NCI-H1105 (cell line): ENCODE measurements at places on chromosomes 13 and 19.

GRCh38 chr19:30778961-30779715, 407.0 kb downstream of the ZNF536 start:
- no peak for DNase-seq

GRCh38 chr13:97506511-97506910, 72.5 kb downstream of the RAP2A start:
- no peak for DNase-seq

DNA sequence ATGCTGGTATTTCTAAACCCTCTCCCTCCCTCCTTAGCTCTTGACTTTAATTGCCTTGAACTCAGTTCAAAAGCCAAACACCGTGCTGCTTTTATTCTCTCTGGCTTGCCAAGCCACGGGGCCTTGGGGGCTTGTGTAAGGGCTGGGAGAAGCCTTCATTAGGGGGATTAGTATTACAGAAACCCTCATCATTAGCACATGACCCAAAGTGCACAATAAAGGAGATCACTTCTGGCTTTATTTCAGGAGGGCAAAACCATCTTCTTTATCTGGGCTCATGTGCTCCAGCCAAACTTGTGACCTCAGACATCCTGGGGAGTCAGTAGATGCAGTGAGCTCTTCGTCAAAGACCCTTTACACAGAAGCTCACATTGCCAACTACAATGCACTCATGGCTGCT, at the start of gene DCT:
TSS of gene DCT (minus strand) at position 67 of the 400 bp plus-strand sequence. CDS start 427 bp downstream, outside the sequence.
- peak; percentile 68 for DNase-seq

DNA sequence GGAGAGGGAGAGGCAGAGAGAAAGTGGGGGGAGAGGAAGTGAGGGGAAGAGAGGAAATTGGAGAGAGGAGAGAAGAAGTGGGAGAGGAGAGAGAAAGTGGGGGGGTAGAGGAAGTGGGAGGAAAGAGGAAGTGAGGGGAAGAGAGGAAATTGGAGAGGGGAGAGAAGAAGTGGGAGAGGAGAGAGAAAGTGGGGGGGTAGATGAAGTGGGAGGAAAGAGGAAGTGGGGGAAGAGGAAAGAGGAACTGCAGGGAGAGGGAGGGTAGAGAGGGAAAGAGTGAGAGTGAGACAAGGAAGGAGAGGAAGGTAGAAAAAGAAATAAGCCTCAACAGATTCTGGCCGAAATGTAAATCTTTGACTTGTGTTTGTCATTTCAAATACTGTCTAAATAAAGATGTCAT, 146.6 kb downstream of the KLF12 start:
- DNase-seq = no peak

GRCh38 chr19:3161453-3161852, 17.1 kb upstream of the S1PR4 start:
- DNase-seq = no peak

DNA sequence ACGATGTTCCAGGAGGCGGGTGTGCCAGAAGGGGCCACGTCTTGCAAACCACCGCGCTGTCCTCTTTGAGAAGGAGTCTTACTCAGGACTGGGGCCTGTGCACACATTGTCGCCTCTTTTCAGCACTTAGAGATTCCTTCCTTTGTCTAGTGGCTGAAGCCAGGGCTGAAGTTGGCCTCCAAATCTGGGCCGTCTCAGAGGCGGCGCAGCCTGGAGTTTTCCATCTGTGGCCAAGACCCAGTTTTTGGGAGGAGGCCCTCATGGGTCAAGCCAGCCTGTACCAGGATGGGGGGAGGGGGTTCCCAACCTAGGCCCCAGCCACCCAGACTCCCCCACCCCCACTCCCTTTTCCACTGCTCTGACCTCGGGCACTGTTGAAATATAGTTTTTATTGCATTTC, 11.8 kb downstream of the ANO8 start:
- DNase-seq = no peak

DNA sequence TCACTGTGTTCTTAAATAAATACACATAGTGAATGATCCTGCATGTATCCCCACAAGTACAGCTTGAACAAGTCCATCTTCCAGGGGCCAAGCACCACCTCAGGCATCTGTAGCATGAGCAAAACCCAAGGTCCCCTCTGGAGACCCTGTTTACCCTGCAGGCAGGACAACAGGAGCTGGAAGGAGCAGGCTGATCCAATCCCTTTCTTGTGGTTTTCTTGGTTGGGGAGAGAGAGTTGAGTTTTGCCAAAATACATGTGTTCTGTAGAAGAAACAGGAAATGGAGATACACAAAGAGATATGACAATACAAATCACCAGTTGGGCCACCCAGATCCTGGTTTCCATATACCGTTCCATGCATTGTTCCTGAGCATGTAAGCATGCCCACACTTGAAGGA, 92.8 kb downstream of the SHISA2 start:
- no peak for DNase-seq

GRCh38 chr13:57409121-57409520, 222.4 kb upstream of the PCDH17 start:
- no peak for DNase-seq

- DNase-seq = no peak
These were observed 1.0 kb downstream of the GPC5 start for GRCh38 chr13:91399189-91400062.

DNA sequence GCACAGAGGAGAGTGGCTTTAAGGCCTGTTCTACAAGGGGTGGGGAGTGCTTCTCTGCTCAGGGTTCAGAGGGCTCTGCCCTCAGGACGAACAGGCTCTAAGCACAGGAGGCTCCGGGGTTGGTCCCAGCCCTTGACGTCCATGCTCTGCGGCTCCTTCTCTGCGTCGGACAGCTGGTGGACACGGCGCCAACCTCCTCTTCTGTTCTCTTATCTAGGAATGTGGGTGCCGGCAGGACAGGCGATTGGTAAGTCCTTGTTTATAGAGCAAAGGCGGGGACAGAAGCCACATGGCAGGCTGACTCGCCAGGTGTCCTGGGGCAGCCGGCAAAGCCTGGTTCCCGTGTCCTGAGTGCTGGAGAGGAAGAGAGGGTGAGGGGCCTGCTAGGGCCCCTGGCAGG, 8.4 kb upstream of the RPS15 start:
- no peak for DNase-seq

GRCh38 chr13:73366241-73366640, 307.4 kb downstream of the KLF5 start:
- DNase-seq = no peak

- no peak for DNase-seq
These were observed 13.2 kb downstream of the FUZ start for GRCh38 chr19:49799798-49800376.

- DNase-seq = no peak
These were observed 102.5 kb downstream of the URI1 start for GRCh38 chr19:30044273-30045248.

- no peak for DNase-seq
These were observed 7.8 kb downstream of the PLPP2 start for GRCh38 chr19:283395-283794.

GRCh38 chr19:39415111-39416046, 2.9 kb downstream of the PLEKHG2 start:
- DNase-seq = no peak

DNA sequence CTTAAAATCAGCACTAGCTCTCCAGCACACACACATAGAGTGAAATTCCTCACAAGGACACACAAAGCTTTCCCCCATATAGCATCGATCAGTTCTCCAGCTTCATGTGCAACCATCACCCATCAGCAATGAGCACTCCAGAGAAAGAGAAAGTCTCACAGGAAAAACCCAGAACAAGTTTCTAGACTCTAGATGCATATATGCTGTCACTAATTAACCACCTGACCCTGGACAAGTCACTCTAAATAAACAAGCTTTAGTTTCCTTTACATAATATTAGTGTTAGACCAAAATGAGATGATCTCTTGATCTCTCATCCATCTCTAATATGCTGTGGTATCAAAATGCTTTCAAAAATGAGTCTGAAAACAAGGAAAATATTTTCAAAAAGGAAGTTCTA, 81.2 kb downstream of the TBC1D4 start:
- no peak for DNase-seq

- DNase-seq = no peak
These were observed 1.2 kb upstream of the CHMP2A start for GRCh38 chr19:58555920-58556621.

- no peak for DNase-seq
These were observed 7.8 kb upstream of the HIF3A start for GRCh38 chr19:46288896-46289588.

DNA sequence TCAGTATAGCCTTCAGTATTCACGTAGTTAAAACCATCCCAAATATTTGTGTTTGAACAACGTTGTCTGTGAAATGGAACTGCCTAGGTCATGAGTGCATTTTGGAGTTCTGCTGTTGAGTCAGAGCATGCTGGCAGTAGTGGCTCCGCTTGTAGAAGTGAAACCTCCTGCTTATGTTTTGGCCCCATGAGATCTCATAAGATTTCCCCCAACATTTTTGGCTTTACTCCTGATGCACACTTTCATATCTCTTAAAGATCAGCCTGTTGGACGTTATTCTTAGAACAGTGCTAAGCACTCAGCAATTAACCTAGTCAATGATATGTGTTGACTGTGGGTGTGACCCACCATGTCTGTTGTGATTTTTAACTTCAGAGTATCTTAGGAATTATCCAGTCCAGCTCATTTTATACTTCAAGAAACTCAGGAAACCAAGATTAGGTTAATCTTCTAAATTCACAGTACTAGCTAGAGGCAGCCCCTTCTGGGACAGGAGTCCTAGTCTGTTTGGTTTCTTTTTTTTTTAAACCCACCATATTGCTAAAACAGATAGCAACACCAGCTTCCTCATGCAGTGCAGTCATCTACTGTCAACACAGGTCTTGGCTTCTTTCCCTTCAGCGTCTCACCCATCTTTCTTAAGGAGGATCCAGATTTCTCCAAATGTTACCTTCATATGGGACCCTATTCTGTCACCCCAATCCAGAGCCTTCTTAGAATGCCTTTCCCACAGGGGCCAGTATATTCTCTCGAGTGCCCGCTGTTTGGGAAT, 26.2 kb downstream of the RAP2A start:
- DNase-seq = no peak

DNA sequence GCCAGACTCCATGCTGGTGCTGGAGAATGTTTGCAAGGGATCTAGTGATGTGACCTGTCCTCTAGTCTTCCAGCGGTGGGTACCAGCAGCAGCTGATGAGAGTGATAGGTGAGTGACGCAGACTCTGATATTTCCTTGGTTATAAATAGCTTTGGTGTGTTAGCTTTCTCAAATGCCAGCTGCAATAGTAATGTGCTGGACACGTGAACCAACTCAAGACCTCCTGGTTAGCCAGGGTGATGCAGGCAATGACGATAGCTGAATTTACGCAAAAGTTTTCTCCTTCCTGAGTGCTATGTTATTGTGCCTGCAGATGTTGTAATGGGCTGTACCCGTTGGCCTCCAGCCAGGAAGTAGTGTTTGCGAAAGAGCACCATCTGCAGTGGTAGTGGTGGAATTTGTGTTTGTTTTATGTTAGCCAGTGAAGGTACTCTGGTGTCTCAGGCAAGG, 129.5 kb downstream of the CYSLTR2 start:
- no peak for DNase-seq

DNA sequence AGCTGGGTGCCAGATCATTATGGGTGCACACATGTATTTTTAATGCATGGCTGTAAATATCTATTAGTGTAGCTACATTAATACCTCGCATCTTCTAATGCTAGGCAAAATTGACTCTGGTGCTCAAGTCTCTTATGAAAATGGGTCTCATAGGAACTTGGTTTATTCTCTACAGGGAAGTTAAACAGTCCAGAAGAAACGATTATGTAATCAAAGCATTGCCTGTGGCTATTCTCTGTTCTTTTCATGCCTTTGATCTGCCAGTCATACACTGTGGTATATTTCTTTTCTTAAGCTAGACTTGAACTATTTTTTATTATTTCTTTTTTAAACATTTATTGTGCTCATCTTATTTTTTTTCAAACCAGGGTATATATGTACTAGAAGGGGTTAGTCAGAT, 1015.0 kb downstream of the SLITRK1 start:
- no peak for DNase-seq

- DNase-seq = no peak
These were observed 594 bp downstream of the ZNF559 start for GRCh38 chr19:9324584-9324962.

- DNase-seq = no peak
These were observed 21.2 kb downstream of the PRAM1 start for GRCh38 chr19:8481201-8481600.

DNA sequence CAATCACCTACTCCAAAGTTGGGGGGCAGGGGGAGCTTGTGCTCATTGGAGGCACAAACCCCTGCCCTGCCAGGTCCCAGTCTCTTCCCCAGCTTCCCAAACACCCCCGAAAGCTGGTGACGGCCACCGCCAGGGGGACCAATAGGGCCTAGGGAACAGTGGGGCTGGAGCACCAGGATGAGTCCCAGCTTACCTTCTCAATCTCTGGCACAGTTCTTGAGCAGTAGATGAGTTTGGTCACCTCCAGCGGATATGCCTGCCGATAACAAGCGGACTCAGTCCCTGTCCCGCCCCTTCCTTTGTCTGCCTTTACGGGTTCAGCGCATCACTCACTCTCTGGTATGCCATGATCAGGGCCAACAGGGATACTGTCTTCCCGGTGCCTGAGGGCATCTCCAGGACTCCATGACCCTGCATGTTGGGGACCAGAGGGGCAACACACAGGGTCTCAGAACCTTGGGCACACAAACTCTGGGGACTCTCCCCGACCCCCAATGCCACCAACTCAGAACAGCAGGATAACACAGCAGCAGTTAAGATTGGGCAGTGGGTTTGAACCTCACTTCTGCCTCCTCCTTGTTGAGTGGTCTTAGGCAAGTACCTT, 1.5 kb downstream of the ERCC2 start:
- DNase-seq = no peak

DNA sequence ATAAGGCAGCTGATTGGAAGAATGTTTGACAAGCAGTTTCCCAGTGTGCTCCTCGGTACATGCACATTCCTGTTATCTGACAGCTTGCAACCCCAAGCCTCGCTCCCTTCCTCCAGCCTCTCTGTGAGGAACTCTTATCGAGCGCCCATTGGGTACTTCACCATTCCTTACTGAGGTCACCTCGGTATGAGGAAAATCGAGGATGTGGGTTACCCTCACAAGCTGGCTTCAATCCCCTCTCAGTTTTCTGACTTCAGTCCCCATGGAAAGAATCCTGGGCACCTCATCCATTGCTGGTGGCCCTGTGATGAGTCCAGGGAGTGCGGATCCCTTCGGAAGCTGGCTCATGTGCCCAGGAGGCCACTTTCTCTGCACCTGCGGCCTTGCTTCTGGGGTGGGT, 17.3 kb downstream of the TEX29 start:
- no peak for DNase-seq

GRCh38 chr13:30022256-30022655, 171.8 kb upstream of the UBL3 start:
- DNase-seq = no peak

- DNase-seq = peak; percentile 19
These were observed 19.3 kb downstream of the GADD45B start for GRCh38 chr19:2495130-2495641.

DNA sequence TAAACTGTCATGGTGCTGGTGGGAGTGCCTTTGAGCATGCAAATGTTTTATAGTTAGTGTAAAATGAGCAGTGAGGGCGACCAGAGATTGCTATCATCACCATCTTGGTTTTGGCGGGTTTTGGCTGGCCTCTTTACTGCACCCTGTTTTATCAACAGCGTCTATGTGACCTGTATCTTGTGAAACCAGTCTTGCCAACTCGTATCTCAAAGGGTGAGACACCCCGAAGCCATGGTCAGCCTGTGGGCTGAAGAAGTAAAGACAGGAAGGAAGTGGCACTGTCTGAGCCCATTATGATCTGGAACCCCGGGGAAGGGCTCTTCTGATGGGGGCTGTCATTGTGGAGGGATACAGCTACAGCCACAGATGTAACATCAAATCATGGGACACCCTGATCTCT, 81.5 kb upstream of the FAM216B start:
- no peak for DNase-seq

GRCh38 chr19:6215701-6216235, 64.0 kb downstream of the MLLT1 start:
- DNase-seq = no peak

- no peak for DNase-seq
These were observed 17.6 kb downstream of the GPX4 start for GRCh38 chr19:1121395-1121794.
